Fibroblast of lung (primary cell): ENCODE measurements at places on chromosomes 4 and X. TPM values are rescaled to one million over a fixed set of nuclear protein-coding genes. Genes with fewer than 3 reads are reported as not detected.

DNA sequence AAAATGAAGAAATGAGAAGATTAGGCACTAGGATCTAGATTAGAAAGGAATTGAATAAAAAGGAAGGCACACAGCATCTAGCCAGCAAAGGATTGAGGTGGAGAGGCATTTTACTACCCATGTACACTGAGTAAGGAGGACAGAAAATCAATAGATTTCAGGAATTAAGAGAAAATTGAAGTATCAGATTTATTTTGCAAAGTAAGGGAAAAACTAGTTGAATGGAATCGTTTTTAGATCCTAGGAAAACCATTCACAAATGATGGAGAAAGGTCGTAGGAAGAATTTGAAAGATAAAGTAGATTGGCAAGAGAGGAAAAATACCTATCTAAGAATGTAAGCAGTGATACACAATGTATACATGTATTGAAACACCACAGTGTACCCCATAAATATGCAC is 31.3 kb downstream of the ENOPH1 start:
- peaks cover 4% of the 10 kb centered on the region for H3K36me3 ChIP-seq
- H3K4me1 ChIP-seq = peaks cover 2% of the 10 kb centered on the region
- no peak for DNase-seq
- H3K27ac ChIP-seq = no peak overlapping the region
- no peak overlapping the region for H3K4me3 ChIP-seq

DNA sequence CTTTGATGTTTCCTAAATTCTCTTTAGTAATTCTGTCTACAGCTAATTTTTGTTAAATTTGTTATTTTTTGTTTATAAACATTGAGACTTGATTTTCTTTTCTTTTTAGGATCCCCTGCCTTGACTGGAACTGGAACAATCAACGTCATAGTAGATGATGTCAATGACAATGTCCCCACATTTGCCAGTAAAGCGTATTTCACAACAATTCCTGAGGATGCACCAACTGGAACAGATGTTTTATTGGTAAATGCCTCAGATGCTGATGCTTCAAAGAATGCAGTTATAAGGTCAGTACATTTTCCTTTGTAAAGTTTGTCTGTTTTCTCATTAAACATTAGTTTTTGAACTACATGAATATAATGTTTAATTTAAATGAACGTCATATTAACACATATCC is 119.4 kb downstream of the FAT4 start:
- peaks cover 2% of the 10 kb centered on the region for H3K4me1 ChIP-seq
- peak; percentile 14 for DNase-seq

- H3K4me3 ChIP-seq = no peak overlapping the region
- no peaks in the 10 kb centered on the region for H3K27me3 ChIP-seq
- H3K27ac ChIP-seq = no peak overlapping the region
- H3K36me3 ChIP-seq = no peaks in the 10 kb centered on the region
- no peak for DNase-seq
Measured at GRCh38 chr4:48470570-48470969, 12.6 kb upstream of the SLC10A4 start.

DNA sequence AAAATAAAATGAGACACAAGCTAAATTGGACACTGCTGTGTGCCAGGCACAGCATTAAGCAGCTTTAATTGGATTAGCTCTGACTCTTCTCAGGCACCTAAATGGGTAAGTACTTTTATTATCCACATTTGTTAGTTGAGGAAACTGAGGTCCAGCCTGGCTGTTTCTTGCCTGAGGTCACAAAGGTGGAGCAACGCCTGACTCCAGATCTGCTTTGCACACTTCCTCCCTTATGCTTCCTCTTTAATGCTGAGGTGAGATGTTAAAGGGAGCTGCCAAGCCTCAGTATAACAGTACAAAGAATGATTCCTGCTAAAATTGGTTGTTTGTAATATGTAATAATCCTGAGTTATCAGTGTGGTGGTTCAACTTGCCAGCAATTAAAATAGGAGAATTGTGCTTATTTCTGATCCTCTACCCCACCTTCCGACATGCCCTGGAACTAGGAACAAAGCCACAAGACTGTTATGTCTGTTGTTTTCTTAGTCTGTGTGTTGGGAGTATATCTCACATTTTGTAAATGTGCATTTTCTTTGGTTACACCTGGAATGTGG is 74.4 kb downstream of the AFF1 start:
- no peaks in the 10 kb centered on the region for H3K27me3 ChIP-seq
- H3K36me3 ChIP-seq = no peaks in the 10 kb centered on the region
- H3K27ac ChIP-seq = no peak overlapping the region
- no peak overlapping the region for H3K4me3 ChIP-seq

DNA sequence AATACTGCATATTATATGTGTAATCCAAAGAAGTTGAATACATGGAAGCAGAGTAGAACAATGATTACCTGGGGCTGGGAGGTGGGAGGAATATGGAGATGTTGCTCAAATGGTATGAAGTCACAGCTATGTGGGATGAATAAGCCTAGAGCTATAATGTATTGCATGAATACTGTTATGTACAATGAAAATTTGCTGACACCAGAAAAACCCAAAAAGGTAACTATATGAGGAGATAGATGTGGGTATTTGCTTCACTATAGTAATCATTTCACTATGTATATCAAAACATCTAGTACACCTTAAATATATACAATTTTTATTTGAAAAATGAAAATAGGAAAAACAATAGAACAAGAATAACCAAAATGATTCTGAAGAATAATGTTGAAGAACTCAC is 11.2 kb downstream of the PAGE3 start:
- no peak overlapping the region for H3K27ac ChIP-seq
- H3K4me1 ChIP-seq = no peaks in the 10 kb centered on the region
- no peaks in the 10 kb centered on the region for H3K27me3 ChIP-seq
- no peak overlapping the region for H3K4me3 ChIP-seq
- H3K36me3 ChIP-seq = no peaks in the 10 kb centered on the region

Gene SMARCAD1
- 30.7 and 31.3 TPM in 2 replicates for total RNA-seq

Gene PITX2
- total RNA-seq = 0.26 and 0.33 TPM in 2 replicates
